Mesothelial cell of epicardium (in vitro differentiated cells): ENCODE measurements at places on chromosomes 2 and 18.

GRCh38 chr2:150681120-150681804 lies 193.8 kb upstream of the RND3 start:
- DNase-seq, result no peak

- DNase-seq, result no peak
These were observed 163.7 kb upstream of the PXDN start for GRCh38 chr2:1907849-1908533.

- DNase-seq, result no peak
These were observed 210.7 kb downstream of the ANKRD30B start for GRCh38 chr18:14958701-14959100.

DNA sequence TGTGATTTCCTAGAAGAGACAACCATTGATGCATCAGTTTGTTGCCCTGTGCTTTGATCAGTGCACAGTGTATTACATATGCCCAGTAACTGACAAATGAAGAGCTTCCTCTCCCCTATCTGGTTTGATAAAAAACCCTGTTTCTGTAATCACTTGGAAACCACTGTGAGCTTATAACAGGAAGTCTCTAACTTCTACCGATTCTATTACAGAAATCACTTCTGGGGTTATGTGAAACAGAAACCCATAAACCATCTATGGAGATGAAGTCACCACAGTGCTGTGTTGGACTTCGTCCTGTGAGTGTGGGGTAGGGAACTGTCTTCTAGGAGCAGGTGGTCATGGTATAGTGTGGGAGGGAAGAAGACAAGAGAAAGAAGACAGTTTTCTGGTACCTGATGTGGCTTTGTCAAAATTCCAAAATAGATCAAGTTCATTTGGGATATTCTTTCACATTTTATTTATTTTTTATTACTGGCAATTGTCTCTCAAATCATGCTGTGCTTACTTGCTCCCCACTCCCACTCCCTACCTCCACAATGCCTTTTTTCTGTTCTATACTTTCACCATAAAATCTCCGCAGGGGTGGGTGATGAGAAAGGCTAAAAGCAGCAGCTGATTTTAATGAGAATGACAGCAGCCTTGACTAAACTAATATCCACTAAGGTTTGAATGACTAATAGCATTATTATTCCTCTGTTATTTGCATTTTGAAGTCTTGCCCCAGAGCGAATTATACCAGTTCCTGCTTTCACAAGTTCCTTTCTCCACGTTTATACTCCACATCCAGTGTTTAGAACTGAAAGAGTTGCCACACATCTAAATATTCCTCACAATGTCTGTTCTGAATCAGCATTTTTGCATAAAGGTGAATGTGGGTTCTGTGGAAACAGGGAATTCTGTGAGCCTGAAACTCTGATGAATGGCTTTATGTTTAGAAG lies 41.7 kb upstream of the RND3 start:
- DNase-seq, result no peak

DNA sequence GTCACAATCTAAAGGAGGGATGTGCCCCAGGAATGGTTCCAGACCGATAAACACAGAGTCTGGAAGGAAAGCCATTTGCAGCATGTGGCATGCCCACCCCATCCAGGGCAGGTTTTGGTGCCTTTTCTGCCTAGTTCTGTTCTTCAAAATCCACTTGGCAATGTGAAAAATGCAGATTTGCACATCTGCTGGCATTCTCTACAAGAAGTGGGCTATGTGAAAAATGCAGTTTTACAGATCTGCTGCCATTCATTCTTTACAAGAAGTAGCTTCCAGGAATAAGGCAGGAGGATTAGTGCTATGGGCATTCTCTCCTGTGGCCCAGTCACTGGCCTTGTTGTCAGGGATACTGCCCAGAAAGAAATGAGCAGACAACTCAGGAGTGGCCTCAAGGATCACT lies 68.1 kb downstream of the C1D start:
- no peak for DNase-seq

DNA sequence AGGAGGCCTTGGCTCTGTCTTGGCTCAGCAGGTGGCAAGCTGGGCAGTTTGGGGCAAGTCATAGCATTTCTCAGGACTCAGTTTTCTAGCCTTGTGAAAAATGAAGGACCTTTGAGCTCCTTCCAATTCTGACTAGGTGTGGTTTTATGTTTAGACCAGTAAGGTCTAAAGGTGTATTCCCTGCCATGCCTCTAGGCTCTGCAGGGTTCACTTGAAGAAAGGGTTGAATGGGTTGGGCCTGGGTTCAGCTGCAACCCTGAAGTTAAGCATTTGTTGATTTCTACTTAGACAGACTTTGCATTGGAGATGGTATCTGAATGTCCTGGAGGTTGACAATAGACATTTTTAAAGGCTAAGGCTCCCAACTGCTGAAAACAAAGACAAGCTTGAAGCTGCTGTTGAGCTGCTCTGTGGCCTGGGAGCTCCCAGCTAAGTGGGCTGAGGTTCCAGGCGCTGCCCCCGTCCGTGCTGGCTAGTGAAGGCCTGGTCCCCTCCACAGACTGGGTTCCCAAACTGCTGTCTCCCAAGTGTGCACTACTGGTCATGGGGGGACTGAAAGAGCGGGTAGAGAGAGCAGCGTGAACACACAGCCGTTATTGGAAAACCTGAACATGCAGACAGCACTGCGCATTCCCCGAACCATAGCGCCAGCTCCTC lies 100.7 kb upstream of the SMAD7 start:
- no peak for DNase-seq

DNA sequence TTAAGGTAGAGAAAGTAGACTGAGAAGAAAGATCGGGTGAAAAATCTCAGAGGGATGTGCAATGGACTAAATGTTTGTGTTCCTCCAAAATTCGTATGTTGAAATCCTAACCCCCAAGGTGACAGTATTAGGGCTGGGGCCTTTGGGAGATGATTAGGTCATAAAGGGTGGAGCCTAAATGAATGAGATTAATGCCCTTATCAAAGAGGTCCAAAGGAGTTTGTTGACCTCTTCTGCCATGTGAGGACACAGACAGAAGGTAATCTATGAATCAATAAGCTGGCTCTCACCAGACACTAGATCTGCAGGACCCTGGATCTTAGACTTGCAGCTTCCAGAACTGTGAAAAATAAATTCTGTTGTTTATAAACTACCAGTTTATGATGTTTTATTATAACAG lies 2.7 kb upstream of the NMI start:
- no peak for DNase-seq

- DNase-seq, result no peak
These were observed 1363.2 kb upstream of the ACVR2A start for GRCh38 chr2:146481629-146482028.

DNA sequence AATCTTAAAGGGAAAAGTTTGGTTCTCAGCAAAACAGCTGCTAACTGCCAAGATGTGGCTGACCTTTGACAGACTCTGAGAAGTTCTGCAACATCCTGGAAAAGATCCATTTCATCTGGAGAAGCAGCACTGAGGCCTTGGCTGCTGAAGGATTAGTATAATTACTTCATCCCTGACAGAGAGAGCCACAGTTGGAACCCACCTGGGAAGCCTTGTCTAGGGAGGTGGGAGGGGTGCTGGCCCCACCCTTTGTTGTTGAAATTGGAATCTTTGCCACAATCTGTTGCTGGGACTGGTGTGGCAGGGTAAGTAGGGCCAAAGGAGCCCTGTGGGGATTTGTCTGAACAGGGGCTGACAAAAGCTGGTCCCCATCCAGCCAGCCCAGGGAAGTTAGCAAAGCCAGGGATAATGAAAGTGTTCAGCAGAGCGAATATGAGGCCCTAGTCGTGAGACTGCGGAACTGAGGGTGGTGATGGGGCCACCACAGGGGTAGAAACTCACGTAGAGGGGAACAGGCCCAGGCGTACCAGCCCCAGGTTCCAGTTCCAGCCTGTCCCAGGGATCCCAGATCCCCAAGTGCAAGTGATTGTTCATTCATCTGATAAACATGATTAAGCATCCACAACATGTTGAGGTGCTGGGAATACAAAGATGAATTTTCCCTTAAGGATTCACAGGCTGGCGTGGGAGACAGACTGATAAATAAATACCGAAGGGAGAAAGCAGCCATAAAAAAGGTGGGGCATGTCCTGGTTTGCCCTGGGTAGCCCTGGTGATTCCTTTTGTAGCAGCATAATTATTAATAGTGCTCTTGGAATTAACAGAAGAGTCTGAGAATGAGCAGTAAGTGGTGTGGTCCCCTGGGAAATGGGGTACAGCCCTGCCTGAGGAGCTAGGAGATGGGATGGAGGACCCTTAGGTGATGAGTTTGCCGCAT lies 60.0 kb downstream of the MYO1B start:
- DNase-seq, result no peak
